Activated T-cell treated with anti-CD3 and anti-CD28 coated beads, Interleukin-2, amount 50 U/mL, for 72 hours (primary cell): ENCODE measurements at places on chromosomes 16 and 17. TPM values are rescaled to one million over a fixed set of nuclear protein-coding genes. Genes with fewer than 3 reads are reported as not detected.

DNA sequence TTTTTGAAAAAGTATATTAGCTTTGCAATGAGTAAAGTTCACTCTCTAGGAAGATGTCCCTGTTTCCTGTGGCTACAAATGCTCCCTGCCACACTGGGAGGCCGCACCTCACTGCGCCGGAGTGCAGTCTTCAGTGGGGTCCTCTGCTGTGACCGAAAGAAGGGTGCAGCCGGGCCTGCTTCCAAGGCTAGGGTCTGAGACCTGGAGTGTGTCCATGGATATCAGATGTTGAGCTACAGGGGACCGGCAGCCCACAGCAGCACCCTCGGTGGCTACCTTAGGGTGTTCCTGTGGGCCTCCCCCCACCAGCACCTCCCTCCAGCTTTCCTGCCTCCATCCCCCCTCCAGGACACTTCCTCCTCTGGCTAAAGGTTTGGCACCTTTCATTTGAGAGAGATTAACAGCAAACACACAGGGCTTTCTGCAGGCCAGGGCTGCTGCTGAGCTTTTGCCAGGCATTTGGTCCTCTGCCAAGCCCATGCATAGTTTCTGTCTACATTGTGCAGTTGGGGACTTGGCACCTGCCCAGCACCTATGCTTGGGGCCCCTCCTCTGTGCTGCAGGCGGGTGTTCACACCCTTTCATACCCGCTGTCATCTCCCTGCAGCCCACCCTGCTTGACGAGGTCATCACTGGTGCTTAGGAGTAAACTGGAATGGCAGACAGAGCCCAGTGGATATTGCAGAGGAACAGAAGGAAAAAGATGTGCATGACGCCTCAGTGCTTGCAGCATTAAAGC, 33.8 kb upstream of the CRISPLD2 start:
- no peak for DNase-seq

- no peak for DNase-seq
These were observed 19.2 kb upstream of the ZFHX3 start for GRCh38 chr16:73066927-73067670.

- DNase-seq = no peak
These were observed 622 bp upstream of the CCL16 start for GRCh38 chr17:35981908-35982330.

DNA sequence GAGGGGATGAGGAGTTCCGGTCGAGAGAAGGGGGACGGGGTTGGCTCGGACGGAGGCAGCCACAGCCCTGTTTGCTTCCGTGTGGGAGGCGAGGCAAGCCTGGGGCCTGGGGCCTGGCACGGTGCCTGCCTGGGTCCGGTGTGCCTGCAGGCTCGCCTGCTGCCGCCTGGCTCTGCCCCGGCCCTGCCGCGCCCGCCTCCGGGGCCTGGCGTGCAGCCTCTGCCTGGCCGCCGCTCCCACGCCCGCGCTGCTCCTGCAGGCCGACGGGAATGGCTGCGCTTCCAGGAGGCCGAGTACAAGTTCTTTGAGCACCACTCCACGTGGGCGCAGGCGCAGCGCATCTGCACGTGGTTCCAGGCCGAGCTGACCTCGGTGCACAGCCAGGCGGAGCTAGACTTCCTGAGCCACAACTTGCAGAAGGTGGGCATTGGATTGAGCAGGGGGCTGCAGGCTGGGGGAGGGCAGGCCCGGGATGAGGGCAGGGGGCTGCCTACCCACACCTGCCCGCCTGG, 53.1 kb downstream of the MRC2 start:
- DNase-seq = no peak

DNA sequence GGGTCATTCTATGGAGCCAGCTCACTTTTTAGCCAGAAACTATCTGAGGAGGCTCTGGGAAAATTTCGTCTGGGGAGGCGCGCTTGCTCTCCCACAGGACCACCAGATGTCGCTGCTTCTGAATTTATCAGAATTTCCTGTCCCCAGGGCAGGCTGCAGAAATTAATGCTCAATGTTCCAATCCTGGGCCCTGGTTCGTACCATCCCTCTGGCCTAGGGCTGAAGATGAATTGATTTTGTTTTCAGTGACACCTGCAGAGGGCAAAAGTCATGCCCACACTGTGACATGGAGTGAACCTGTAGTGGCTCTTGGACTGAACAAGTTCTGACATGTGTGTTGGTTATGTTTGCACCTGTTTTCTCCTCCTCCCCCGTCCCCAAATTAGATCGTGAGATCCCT, 482.6 kb downstream of the NPIPA7 start:
- peak; percentile 54 for DNase-seq

DNA sequence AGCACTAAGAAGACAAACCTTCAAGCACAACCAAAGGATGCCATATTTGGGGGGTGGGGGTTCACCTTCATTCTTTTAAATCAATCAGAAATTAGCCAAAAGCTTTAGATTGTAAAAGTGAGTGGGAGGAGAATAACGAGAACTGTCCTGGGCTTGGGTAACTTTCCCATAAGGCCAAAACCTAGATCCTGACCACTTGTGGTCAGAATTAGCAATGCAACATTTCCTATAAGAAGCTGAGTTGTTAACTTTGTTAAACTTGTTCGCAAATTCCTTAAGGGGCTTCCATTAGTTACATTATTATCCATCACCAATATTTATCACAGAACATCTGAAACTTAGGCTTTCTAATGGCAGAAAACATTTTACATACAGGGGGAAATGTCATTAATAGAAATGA, 25.1 kb downstream of the STAT5B start:
- DNase-seq = no peak

GRCh38 chr17:77163511-77164280, 22.9 kb downstream of the SEC14L1 start:
- DNase-seq = no peak

GRCh38 chr17:64255764-64256163, 7.3 kb downstream of the TEX2 start:
- no peak for DNase-seq

DNA sequence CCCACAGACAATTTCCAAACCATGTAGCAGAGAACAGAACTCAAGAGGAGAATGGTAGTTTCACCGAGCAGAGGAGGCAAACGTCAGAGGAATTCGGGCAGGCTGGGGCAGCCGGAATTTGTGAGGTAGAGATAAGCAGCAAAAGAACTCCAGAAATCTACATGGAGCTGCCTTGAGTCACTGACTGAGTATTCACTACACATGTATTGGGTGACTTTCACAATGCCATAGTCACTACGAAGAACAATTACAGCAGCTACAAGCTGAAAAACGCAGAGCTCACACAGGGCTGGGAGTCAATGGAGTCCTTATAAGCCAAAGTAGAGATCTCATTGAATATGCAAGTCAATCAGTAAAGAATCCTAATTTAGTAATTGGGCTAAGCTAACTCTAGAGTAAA, 13.4 kb downstream of the CMC2 start:
- no peak for DNase-seq

DNA sequence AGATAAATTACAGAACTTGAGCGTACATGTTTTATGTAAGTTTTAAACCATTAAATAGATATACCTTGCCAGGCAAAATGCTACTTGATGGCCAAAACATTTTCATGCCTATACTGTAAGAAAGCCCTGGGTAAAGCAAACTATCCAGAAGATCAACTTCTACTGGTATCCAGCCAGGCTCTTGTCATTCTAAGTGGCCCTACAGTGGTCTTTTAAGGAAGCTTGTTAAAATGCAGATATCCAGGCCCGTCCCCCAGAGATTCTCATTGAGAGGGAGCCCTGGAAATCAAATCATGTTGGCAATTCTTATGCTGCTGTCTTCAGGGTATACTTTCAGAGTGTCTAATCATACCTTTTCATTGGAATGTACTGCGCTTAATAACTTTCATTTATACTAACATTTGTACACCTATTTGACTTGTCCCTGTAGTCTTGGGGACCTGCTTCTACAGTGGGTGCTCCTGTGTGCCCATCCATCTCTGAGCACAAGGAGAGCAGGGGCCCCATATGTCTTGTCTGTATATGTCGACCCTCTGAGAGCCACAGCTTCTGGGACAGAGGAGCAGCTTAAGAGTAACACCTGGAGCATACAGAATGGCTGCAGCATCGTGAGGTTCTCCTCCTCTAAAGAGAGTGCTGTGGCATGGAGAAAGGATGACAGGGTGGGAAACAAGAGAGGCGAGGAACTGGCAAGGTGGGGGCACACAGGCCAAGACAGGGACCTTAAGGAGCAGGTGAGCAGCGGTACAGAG, 43.6 kb upstream of the ANKFY1 start:
- DNase-seq = no peak

GRCh38 chr17:60679287-60679686, 1.6 kb downstream of the BCAS3 start:
- no peak for DNase-seq

DNA sequence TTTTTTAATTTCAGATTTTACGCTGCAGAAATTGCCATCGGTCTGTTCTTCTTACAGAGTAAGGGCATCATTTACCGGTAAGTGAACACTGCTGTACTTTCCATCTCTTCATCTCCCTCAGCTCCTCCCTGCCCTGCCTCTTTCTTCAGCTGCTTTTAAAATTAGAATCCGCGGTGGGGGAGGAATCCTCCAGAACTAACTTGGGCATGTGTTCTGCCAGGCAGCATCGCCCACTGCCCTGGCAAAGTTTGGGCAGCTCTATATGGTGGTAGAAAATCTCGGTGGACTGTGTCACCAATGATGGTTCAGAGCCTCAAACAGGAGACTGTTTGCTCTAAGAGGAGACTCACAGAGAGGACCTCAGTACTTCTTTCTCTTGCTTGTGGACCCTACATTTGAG, 81.6 kb upstream of the CACNG3 start:
- DNase-seq = no peak

GRCh38 chr17:81967244-81967532, 6.2 kb upstream of the NOTUM start:
- DNase-seq = no peak

DNA sequence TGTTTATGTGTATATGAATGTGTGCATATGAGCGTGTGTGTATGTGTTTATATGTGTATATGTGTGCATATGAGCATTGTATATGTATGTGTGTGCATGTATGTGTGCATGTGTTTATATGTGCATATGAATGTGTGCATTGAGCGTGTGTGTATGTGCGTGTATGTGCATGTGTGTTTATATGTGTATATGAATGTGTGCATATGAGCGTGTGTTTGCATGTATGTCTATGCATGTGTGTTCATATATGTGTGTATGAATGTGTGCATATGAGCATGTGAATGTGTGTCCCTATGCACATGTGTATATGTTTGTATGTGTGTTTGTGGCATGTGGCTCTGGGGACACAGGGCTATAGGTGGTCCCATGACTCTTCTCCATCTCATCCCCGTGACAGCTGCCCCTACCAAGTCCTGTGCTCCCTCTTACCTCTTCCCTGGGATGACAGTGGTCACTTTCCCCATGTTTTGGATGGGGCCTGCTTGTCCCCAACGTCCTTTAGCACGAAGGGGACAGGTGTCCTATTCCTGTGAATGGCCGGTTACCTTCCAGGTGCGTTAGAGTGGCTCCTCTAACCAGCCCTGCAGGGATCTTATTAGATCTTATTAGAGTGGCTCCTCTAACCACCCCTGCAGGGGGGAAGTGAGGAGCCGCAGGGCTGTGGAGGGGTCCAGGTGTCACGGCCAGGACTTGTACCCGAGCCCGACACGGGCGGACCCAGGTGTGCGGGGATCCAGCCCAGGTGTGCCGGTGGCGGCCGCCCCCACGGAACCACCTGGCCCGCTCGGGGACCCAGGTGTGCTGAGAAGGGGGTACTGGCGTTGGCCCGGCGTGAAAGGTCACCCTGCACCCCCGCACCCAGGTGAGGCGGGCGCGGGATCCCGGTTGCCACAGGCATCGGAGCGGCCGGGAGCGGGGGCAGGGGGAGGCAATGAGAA, 105.6 kb downstream of the SEC14L1 start:
- no peak for DNase-seq

- no peak for DNase-seq
These were observed 346.1 kb upstream of the ERCC4 start for GRCh38 chr16:13573903-13574302.

GRCh38 chr16:84207251-84207650, 16.3 kb downstream of the ADAD2 start:
- no peak for DNase-seq

DNA sequence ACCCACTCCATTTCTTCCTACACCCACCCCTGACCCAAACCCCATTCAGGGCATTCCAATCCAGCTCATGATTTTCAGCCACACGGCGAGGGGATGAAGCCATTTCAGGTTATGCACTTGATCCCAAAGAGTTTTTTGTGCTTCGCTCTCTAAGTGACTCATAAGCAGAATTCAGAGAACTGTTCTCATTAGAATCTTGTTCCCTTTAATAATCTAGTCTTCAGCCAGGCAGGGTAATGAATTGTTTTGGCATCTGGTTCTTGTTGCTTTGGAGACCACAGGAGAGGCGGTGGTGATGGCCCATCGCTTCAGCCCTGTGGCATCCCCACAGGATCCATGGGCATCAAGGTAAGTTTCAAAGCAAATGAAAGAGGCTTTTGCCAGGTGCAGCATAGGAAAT, 4.8 kb upstream of the KRT31 start:
- DNase-seq = no peak

DNA sequence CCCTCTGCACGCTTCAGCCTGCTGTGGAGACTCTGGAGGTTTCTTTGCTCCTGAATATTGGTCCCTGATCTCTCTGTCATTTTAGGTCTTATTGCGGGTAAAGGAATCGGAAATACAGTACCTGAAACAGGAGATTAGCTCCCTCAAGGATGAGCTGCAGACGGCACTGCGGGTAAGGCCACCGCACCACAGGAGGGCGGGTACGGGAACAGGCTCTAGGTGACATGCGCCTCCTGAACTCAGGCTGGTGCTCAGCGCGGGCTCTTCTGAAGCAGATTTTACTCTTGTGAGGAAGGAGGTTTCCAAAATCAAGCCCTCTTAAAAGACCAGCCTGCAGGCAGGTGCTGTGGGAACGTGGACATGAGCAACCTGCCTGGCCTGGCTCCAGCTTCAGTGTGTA, 29.8 kb downstream of the PLD6 start:
- DNase-seq = peak; percentile 39

DNA sequence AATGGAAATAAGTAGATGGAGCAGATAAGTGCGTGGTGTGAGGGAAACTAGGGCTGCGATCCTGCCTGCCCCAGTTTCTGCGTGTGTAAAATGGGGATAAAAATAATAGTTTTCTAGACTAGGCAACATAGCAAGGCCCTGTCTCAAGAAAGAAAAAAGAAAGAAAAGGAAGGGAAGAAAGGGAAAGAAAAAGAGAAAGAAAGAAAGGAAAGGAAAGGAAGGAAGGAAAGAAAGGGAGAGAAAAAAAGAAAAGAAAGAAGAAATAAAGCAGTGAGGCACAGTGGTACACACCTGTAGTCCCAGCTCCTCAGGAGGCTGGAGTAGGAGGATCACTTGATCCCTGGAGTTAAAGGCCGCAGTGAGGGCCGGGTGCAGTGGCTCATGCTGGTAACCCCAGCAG, 2.2 kb upstream of the PKMYT1 start:
- DNase-seq = no peak

GRCh38 chr16:25570131-25570530, 121.6 kb upstream of the HS3ST4 start:
- DNase-seq = no peak

The IRX3 gene
- 2.5 TPM for total RNA-seq

The DNAAF1 gene
- 0.19 TPM for total RNA-seq

The CCT6B gene
- 2.8 TPM for total RNA-seq

The ZKSCAN2 gene
- total RNA-seq = 6.7 TPM

The SNAI3 gene
- total RNA-seq = 8.4 TPM

The FA2H gene
- total RNA-seq = not detected

The CACNG5 gene
- total RNA-seq = not detected
